ENCODE measurements at places on chromosomes 3 and 15.
A peak's percentile ranks its signal among the peaks of the same experiment; 100 is the strongest.

- peak; percentile 59 for DNase-seq
Observed at GRCh38 chr15:67820122-67820991, 5.0 kb upstream of the SKOR1 start.

DNA sequence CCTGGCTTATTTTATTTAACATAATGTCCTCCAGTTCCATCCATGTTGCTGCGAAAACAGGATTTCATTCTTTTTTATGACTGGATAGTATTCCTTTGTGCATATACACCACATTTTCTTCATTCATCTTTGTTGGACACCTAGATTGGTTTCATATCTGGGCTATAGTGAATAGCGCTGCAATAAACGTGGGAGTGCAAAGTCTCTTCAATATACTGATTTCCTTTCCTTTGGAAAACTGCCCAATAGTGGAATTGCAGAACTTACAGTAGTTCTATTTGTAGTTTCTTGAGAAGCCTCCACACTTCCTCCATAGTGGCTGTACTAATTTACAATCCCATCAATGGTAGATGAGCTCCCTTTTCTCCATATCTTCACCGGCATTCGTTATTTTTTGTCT lies 72.5 kb upstream of the KLHL25 start:
- DNase-seq = no peak

- no peak for DNase-seq
Observed at GRCh38 chr3:71441217-71441924, 142.2 kb downstream of the FOXP1 start.

DNA sequence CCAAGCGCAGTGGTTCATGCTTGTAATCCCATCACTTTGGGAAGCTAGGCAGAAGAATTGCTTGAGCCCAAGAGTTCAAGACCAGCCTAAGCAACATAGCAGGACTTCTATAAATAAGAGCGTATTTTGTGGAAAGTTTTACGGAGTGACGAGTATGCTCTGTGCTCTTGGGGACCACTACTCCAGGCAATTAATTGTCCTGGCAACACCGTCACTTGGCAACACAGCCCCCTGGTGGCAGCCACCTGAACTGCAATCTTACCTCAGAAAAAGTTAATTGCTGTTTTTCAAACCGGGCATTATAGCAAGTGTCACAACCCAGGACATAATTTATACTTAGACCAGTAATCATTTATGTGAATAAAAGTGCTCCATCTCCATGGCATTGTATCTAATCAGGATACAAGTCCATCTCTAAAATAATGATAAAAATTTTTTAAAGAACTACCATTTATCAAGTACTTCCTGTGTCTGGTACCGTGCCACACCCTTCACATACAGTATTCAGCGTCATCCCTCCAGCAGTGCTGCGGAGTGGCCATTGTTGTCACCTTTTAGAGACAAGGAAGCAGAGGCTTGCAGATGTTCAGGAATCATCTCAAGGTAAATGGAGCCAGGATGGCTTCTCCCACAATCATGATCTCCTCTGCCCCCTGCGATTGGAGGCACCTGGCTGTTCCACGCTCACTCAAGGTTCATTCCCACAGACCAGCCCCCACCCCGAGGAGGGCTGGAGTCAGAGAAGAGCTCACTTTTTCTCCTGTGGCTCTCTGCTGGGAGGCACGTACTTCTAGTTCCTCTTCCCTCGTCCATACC lies 34.5 kb downstream of the PLA2G4D start:
- DNase-seq = peak; percentile 89

- peak; percentile 73 for DNase-seq
Observed at GRCh38 chr3:149971403-149972075, 844 bp upstream of the PFN2 start.

GRCh38 chr15:29139540-29140459 lies 129.8 kb downstream of the NSMCE3 start:
- DNase-seq = peak; percentile 83

- DNase-seq = no peak
Observed at GRCh38 chr3:18791182-18791581, 357.1 kb upstream of the KCNH8 start.

DNA sequence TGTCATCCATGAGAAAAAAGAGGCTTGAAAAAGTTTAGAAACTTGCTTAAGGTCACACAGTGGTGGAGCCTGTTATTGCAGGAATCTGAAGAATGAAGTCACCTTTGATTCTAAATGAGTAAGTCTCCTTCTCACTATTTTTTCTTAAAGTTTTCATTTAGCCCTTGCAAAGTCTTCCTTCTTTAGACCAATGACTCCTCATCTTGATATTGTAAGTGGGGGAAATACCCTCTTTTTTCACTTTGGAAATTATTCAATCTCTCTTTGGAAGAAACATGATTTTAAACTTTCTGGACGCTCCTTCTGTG lies 787 bp upstream of the SLMAP start:
- no peak for DNase-seq

GRCh38 chr3:110314512-110315114 lies 757.0 kb upstream of the NECTIN3 start:
- DNase-seq = peak; percentile 75

DNA sequence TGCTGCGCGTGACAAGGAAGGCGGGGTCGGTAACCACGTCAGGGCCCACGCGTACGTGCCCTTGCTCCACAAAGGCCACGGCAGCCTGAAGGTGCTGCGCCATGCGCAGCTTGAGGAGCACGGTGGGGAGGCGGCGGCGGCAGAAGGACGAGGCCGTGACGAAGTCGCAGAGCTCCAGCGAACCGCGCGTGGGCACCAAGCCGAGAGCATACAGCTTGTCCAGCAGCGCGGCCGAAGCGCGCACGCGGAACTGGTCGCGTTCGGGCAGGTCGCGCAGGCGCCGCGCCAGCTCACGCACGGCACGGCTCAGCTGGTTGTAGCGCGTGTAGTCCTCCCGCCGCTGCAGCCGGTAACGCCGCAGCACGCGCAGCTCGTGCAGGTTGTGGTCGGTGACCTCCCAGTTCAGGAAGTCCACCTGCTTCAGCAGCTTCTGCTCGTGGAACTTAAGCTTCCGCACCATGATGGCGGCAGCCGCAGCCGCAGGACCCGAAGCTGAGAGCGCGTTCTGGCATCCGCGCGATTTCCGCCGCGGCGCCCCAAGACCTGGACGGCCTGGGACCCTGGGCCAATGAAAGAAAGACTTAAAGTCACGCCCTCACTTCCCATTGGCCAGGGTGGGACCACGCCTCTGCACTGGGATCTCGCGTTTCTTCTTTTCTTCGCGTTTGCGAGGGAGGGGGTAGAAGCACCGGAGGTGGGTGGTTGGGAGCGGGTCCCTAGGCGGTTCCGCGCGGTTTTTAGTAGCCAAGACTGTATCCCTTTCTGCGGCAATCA lies at the start of gene IMP3:
TSS of gene IMP3 (minus strand) at position 516 of the 774 bp plus-strand sequence. CDS start at position 460, 56 bp downstream.
- DNase-seq = peak; percentile 94

- peak; percentile 13 for DNase-seq
Observed at GRCh38 chr3:194389269-194389668, 9.8 kb downstream of the GP5 start.

DNA sequence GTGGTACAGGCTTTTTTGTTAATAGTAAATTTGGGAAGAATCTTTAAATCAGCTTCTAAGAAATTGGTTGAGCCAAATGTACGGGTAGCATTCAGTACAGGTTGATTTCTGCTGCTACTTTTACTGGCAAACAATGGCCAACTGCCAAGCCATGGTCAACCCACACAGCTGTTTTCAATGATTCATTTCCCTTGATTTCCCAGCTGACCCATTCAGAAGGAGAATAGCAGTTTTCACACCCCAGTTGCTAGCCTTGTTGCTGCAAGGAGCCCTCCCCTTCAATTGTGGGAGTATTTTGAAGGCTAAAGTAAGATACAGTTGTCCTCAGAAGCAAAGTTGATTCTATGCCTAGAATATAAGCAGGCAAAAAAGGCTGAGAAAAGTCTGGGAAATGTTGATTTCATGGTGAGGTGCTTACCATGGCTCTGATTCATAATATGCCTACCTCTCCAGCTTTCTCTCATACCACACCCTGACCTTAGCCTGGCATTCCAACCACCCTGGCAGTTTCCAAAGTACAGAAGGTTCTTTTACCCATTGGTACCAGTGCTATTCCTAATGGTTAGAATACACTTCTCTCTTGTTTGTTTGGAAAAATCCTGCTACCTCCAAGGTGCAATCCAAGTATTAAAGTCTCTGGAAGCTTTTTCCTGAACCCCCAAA lies 320.3 kb upstream of the TGFBR2 start:
- no peak for DNase-seq

DNA sequence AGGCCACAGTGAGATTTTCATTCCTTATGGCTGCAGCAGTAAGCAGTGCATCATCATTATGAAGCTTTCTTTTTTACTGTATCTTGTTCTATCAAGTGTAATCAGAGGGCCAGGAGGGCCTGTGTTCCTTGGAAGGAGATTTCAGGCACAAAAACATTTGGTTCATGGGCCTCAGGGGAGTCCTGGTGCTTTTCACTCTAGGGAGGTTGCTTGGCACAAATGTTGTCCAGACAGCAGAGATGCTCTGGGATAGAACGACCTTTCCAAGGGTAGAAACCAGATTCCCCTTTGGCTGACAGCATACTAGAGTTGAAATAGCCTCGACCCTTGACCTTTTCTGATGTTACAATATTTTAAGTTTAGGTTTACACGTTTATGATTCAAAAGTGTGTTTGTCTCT lies 95.3 kb upstream of the CLSTN2 start:
- DNase-seq = no peak

DNA sequence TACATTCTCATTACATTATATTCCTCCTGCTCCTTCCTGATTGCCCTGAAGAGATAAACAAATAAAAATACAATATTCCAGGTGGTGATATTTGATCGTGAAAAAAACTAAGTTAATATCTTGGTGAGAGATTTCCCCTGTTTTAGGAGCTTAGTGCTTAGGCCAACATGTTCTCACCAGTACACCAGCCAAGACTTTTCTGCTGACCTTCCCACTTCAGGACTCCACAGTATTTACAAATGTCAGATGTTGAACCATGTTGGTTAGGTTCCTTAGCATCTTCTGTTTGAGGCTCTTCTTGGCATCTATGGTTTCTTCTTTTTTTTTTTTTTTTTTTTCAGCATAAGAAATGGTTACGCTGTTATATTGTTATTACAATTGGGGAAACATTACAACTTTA lies 247.0 kb downstream of the IL5RA start:
- no peak for DNase-seq

DNA sequence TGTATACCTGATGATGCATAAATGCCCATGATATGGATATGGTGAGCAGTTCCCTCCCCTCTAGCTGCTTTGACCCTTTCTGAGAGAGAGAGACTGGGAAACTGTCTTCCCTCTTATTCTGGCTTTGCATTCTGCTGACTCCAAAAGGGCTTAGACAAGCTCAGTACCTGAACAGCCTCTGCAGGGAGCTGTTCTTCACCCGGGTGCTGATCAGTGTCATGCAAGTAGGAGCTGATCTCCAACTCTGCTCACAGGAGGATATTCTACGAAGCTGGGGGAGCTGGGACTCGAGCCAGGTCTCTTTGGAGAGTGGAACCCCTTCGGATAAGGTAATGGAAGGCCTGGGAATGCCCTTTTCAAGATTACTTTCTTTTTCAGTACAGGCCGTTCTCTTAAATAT lies 237.1 kb downstream of the RYR3 start:
- no peak for DNase-seq

GRCh38 chr3:9098716-9099675 lies 135.7 kb upstream of the RAD18 start:
- no peak for DNase-seq

DNA sequence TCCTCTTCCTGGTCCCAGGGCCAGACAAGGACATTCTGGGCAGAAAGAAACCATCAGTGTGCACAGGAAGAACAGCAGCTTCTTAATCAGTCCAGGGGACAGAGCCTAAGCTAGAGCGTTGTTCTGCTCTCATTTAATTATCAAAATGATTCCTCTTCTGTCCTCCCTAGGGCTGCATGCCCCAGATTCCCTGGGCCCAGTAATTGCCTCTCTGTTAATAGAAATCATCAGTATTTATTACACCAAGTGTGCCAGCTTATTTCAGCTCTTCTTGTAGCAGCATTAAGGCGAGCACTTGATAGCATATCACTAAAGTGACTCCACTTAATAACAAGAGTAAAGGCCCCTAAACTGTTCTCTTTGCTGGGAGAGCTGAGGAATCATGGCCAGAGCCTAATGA lies 72.1 kb downstream of the WDR76 start:
- no peak for DNase-seq

- no peak for DNase-seq
Observed at GRCh38 chr15:57133127-57133968, 214.9 kb downstream of the TCF12 start.

DNA sequence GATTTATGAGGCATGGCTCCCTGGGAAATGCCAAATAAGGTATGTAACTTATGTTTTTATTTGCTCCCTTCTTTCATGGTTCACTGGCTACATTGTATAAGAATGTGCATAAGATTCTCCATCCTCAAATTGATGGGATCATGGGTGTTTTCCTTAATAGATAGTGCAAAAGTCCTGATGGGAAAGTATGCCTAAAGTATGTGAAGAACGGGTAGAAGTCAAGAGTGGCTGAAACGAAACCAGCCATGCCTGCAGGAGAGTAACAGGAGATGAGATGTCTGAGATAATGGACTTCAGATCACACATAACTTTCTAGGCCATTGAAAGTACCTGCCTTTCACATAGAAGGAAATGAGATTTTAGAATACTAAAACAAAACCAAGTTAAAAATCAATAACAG lies 56.5 kb downstream of the ZBBX start:
- no peak for DNase-seq

DNA sequence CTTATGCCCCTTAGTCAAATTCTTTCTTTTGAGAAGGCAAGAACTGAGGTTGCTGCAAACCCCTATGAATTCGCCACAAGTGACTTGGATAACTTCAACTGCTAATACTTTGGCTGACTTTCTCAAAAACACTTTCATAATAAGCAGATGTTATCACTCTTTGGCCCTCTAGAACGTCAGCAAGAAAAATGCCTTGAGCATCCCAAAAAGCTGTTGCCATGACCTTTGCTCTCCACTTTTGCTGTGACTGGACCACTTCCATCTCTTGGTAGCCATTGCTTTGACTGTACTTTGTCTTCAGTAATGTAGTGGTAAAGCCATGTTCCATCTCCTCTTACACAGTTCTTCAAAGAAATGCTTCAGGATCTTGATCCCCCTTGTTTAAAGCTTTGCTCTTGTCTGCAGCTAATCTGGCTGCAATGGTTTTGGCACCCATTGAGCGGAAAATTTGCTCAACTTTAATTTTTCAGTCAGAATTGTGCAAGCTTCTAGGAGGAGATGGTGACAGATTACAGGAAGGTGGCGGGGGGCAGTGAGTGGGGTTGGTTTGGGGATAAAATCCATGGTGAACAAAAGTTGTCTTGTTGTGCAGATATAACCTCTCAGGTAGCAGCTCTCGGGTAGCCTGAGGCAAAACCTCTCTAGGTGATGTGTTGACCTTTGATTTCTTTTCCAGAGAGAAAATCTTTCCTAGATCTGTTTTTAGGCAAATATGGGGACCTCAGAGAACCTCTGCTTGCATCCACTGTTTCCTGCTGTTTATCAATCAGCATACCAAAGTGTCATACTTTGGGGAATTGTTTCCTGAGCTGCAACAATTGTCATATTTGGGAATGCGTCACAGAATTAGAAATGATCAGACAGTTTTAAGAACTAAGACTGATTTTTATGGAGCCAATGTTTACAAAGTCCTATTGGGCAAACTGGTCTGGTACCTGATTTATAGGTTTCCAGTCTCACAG lies 83.6 kb downstream of the CCR1 start:
- DNase-seq = no peak

- DNase-seq = no peak
Observed at GRCh38 chr15:55255714-55256113, 33.9 kb downstream of the RAB27A start.

Data from activated CD8-positive, alpha-beta memory T cell treated with anti-CD3 and anti-CD28 coated beads for 24 hours (primary cell).